Activated CD4-positive, alpha-beta T cell treated with anti-CD3 and anti-CD28 coated beads, Interleukin-2, amount 10 ng/mL, durations not matched to agents 7 days and 5 days (primary cell): ENCODE measurements at places on chromosomes 3 and 15. TPM values are rescaled to one million over a fixed set of nuclear protein-coding genes. Genes with fewer than 3 reads are reported as not detected.

DNA sequence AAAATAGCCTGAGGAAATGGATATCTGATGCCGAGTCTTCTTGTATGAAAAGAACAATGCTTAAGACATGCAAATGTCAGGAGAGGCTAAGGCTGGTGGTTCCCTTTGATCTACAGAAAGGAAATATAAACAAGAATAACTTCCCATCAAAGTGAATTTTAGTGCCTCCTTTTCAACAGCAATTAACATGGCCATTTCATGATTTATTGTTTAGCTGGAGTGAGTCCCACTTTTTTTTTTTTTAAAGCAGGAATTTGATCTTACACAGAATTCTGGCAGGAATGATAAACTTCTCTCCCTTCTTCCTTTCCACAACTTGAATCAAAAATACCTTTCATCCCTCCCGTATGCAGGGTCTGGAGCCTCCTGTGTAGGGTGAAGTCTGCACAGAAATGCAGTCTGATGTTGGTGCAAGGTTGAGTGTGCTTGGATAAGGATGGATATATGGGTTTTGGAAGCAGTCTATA lies 287.0 kb downstream of the MEX3B start:
- no peak for DNase-seq

GRCh38 chr3:48548729-48549705 lies 7.6 kb downstream of the PFKFB4 start:
- DNase-seq, result peak; percentile 89

DNA sequence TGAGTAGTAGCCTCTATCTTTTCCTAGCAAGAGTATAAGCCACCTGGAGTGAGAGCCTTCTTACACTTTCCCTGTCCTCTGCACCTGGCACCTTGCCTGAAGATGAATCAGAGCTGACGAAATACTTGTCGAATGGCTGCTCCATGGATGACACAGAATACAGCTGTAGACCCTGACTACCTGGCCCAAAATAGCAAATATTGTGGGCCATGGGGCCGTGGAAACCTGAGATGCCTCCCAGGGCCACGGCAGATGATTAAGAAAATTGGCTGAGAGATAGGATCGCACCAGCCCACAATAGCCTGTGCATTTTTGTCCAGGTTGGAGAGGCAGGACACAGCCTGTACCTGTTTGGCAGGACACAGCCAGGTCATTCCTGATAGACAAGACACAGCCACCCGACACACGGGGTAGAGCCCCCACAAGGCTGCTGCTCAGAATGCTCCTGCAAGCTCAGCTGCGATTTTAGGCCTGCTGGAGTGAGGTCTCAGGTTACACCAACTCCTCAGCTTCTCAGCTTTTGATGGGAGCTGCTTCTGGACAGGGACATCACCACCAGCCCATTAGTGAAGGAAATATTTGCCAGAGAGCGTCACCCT lies 22.9 kb upstream of the TPM1 start:
- DNase-seq, result no peak

GRCh38 chr3:170470063-170471016 lies 51.7 kb downstream of the CLDN11 start:
- DNase-seq, result no peak

DNA sequence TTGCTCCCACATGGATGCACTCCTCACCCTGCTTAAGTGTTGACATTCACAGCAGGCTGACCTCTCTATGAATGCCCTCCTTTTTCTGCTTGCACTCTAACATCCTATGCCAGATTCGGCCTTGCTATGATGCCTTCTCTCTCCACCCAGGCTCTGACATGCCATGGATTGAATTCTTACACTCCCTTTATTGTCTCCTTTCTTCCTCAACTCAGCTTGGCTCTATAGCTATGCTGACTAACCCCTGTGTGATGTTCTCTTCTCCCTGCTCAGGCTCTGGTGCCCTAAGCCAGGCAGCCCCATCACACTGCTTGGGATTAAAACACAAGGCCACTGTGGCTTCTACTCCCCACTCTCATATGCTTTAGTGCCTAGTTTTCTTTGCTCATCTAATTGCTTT lies 563.7 kb downstream of the NSUN3 start:
- no peak for DNase-seq

DNA sequence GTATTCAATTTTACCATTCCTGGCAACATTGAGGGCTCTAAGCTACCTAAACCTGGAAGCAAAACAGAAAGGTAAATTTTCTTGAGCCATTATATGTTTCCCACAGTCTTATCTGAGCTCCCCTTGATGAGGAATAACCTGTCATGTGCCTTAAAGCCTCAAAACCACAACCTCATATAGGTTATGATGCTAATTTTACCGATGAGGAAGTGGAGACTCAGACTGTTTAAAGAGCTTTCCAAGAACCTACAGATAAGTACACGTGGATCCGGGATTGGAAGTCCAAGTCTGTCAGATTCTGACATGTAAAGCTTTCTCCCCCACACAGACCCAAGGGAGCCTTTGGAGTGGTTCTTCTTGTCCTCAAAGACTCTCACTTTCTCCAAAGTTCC lies 140.5 kb downstream of the SEMA6D start:
- DNase-seq, result no peak

DNA sequence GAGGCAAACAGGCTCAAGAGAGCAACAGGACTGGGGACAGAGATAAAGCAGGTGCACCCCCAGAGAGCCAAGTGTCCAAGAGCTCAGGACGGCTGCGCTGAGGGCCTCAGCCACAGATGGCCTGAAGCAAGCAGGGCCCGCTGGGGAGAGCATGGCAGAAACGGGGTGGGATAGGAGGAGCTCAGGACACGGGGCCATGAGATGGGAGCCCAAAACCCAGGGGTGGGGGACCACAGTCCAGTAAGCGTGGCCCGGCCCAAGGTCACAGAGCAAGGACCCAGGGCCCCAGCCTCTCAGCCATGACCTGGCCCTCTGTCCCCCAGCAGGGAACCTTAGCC lies 9.5 kb downstream of the DUSP7 start:
- DNase-seq, result no peak

SLC6A1 gene
- not detected for total RNA-seq
